ENCODE measurements at places on chromosomes 13 and 19.
A peak's percentile ranks its signal among the peaks of the same experiment; 100 is the strongest.

DNA sequence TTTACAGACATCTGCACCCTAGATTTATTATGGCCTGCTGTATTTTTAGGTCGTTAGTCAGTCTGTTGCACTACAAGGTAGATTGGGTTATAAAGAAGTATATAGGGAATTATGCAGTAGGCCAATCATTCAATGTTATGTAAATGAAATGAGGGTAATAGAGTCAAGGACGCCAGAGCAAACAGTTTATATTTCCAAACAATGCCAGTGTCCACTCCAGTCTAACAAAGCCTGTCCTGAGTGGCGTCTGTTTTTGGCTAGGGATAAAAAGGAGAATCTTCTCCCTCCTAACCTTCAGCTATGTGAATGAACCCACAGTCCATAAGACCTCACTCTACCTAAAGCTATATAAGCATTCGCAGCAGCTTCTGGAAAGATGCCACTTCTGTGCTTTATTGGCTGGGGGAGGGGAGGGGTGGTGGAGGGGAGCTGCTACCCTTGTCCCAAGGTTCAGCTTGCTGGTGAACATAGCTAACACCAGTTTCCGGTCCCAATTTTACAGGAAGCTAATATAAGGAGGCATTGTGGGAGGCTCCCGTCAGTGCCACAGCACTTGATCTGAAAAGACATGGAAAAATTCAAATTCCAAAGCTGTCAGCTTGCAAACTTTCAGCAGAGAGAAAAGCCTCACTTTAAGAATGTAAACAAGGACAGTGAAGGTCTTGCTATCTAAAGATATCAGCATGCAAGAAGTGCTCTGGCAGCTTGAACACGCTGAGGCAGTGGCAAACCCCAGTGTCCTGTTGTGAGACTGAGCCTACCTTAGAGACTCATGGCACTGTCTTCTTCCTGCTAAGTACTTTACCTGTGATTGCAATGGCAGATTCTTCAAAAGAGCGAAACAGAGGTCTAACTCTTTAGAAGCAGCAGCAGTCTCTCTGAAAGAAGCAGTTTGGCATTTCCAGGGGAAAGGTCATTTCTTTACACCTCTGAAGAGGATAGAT is 369.9 kb downstream of the PCDH9 start:
- DNase-seq, result no peak

DNA sequence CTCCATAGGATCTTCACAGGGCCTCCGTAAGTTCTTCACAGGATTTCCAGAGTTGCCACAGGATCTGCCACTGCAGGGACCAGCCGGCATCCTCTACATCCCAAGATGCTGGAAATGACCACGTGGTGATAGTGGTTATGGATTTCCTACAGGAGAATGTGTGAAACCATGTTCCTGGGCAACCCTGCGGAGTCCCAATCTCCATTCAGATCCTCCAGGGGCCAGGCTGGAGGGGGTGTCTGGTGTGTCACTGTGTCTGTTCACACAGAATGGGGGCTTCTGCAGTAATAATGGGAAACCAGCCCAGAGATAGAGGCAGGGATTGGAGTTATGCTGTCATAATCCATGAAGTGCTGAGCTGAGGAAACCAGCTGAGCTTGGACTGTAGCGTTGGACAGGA is 8.6 kb downstream of the LILRA6 start:
- DNase-seq, result no peak

GRCh38 chr13:106089261-106089980 is 446.0 kb downstream of the EFNB2 start:
- no peak for DNase-seq

- DNase-seq, result no peak
Measured at GRCh38 chr19:48461982-48462655, 6.7 kb downstream of the KCNJ14 start.

DNA sequence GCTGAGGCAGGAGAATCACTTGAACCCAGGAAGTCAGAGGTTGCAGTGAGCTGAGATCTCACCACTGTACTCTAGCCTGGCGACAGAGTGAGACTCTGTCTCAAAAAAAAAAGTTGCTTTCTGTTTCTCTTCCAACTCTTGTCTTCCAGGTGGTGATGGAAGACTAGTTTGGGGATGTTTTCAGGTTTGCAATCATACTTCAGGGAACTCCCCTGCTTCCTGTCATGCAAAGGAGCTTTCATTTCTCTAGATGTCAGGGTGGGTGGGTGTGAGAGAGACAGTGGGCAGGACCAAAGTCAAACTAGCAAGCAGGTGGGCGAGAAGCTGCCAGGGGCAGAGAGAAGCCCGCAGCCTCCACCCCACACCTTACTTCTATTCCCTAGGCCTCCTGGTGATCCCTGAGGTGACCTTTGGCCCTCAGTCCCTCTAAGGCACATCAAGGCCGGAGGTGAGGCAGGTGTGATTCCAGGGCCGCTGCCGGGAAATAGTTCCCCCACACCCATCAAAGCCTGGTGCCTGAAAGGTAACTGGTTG is 25.7 kb downstream of the CCNE1 start:
- peak; percentile 81 for DNase-seq

DNA sequence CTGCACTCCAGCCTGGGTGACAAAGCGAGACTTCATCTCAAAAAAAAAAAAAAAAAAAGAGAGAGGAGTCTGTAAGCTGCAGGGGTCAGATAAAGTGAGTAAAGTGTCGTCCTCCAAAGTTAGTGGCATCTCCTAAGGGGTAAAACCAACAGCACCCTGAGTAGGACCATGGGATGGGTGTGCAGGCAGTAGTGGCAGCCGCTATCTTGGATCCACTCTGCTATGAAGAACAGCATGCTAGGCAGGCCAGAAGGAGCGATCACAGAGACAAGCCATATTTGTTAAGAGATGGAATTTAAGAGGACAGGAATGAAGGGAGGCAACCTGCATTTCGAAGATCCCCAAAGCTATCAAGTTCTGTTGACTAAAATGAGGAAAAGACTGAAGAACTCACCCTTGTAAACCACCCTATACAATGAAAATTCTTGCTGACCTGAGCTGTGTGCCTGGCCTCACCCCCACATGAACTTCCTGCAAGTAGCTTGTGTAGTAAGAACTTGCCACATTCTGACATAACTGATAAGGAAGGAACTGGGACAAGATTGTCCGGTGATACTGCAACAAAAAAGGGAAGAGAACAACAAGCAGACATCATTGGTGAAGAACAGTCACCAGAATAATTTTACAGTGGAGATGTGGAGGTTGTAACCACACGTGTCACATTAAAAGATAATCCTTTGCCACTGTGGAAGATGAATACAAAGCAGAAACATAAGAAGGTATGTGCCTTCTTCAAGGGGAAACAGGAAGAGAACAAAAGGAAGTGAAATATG is 16.2 kb downstream of the DPY19L3 start:
- no peak for DNase-seq

DNA sequence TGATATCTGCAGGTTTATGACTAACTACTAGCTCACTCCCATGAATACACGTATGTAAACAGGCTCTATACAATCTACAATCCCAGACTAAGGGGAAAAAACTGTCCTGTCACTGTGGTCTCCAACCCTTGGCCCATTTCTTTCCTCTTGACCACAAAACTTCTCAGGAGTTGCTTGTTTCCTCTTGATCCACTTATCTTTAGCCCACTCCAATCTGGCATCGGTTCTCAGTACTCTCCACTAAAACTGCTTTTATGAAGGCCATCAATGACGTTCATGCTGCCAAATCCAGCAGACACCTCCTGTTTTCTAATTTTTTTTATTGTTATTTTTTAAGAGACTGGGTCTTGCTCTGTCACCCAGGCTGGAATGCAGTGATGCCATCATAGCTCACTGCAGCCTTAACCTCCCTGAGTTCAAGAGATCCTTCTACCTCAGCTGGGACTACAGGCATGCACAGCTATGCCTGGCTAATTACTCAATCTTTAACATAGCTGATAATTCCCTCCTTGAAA is 31.9 kb upstream of the USPL1 start:
- DNase-seq, result no peak

DNA sequence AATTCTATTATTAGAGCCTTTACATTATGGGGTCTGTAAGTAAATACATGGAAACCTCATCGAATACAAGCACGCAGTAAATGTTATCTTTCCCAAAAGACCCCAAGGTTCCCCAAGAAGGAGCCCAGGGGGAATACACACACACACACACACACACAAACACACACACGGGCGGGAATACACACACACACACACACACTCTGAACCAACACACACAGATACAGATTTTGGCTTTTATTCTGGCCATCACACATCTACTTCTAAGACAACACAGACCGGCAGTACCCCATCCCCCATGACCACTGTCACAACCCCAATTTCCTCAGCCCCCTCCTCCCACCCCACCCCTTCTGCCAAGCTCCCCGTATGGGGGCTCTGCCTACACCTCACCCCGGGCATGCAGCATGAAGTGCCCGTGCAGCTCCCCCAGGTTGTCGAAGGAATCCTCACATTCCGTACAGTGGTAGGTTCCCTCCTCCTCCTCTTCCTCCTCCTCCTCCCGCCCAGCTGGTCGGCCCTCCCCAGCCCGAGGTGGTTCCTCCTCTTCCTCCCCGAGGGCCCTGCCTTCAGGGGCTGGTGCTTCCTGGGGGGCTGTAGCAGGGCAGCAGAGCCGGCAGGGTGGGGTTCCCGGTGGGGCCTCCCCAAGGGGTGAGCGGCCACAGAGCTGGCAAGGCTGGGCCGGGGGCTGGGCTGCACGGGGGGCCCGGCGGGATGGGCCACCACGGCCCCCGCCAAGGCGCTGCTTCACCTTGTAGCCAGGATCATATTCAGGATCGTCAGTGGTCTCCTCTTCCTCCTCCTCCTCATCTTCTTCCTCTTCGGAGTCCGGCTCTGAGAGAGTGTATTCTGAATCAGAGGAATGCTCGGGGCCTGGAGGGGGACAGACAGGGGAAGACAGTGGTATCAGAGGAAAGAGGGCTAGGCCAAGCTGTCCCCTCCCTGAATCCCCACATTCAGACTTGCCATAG is 4.4 kb upstream of the SRRM5 start:
- DNase-seq, result no peak

DNA sequence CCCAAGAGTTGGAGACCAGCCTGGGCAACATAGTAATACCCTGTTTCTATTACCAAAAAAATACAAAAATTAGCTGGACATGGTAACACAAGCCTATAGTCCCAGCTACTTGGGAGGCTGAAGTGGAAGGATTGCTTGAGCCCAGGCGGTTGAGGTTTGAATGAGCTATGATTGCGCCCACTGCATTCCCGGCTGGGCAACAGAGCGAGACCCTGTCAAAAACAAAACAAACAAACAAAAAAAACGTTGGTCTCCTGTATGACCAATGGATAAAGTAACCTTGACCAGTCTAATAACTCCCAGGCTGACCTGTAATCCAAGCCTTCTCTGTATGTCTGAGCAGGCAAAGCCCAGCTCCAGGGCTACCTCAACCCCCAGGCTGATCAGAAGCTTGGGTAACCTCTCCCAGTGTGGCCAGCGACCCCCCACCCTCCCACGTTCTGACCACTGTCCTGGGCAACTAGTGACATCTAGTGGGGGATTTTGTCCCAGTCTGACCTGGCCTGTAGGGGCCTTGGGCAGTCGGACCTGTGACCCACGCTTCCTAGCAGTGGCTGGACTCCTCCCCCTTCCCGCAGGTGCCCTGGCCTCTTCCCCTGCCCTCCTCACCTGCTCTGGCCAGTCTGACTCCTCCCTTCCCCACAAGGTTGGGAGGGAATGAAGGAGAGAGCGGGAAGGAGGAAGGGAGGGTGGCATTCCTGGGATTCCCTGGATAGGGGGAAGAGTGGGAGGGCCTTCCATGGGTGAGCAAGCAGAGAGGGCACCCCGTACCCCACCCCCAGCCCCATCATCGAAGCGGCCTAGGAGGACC is 1.0 kb upstream of the BCAM start:
- DNase-seq, result no peak

- DNase-seq, result no peak
Measured at GRCh38 chr13:39144391-39144790, 106.1 kb downstream of the NHLRC3 start.

DNA sequence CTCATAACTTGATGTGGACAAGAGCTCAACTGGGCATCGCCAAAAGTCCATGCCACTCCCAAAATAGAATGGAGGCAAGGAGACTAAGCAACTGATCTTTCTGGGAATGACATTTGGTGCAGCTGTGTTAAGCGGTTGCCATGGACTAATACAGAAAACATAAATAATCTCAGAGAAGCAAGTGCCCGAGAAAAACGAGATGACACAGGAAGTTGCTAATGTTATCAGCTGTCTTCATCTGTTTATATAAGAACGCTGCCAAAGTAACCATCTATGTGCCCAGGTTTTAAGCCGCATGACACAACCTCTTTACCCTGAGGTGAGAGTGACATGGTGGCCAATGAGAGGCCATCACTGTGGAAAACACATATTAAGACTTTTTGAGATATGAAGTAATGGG is 54.9 kb upstream of the SACS start:
- DNase-seq, result no peak

DNA sequence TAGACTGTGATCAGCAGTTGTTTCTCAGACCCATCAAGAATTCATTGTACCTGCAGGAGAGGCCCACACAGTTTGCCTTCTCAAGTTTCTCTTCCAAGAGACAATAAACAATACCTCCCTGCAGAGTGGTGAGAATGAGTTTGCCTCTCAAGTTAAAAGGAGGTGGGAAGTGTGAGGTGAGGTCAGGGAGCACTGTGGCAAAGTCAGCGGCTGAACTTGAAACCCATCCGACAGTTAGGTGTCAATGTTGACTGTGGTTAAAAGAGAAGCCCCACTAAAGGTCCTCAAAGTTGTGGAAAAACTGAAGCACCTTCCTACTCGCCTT is 72.9 kb upstream of the TSC22D1 start:
- no peak for DNase-seq

GRCh38 chr19:1046117-1046626 is 6.3 kb downstream of the ABCA7 start:
- DNase-seq, result no peak

- DNase-seq, result no peak
Measured at GRCh38 chr19:30880151-30880550, 469.1 kb downstream of the TSHZ3 start.

DNA sequence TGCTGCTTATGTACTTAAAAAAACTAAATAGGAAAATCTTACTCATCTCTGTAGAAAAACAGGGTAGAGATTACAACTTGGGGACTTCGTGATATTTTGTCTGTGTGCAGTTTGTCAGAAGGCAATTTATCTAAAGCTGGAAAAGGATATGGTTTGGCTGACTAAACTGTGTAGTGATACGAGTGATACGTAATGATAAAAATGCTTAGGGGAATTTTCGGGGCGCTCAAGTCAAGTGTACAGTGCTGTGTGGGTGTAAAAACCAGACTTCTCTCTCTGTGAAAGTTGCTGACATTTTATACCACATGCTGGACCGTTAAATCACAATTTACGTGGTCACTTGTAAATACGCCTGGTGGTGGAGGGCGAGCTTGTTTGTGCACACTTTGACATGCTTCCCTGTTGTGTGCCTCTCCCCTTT is 221.7 kb downstream of the KCNRG start:
- DNase-seq, result peak; percentile 72

GRCh38 chr19:5664515-5664914 is 15.8 kb downstream of the MICOS13 start:
- no peak for DNase-seq

GRCh38 chr19:28242317-28242927 is 970.5 kb downstream of the UQCRFS1 start:
- DNase-seq, result no peak
